ENCODE measurements at places on chromosomes 5 and 9.

- DNase-seq: no peak
Observed at GRCh38 chr9:116661037-116661954, 25.8 kb upstream of the TRIM32 start.

DNA sequence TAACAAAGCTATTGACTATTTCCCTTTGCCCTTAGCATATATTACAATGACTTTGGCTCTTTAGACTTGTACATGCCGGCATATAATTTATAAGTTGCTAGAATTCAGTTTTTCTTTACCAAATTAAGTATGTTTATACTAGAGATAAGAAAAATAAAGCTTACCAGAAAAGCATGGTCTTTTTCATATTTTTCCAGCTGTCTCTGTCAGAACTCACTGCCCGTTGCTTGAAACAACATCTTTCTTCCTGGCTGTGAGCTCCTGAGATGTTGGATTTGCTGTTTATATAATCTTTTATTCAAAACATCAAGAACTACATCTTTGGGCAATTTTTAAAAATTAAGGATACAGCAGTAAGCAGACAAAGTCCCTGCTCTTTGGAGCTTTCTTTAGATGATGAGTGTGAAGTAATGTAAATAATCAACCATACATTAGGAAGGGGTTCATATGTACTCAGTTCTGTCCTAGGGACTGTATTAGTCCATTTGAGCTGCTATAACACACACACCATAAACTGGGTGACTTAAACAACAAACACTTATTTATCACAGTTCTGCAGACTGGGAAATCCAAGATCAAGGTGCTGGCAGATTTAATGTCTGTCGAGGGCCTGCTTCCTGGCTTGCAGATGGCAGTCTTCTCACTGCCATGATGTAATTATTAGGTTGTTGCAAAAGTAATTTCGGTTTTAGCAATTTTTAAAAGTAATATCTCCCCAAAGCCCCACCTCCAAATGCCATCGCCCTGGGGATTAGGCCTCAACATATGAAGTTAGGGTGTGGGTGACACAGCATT is 45.4 kb upstream of the RANBP3L start:
- DNase-seq: no peak

- DNase-seq: no peak
Observed at GRCh38 chr5:31657315-31657979, 18.5 kb downstream of the PDZD2 start.

GRCh38 chr9:110797611-110798010 is 129.0 kb downstream of the MUSK start:
- no peak for DNase-seq

DNA sequence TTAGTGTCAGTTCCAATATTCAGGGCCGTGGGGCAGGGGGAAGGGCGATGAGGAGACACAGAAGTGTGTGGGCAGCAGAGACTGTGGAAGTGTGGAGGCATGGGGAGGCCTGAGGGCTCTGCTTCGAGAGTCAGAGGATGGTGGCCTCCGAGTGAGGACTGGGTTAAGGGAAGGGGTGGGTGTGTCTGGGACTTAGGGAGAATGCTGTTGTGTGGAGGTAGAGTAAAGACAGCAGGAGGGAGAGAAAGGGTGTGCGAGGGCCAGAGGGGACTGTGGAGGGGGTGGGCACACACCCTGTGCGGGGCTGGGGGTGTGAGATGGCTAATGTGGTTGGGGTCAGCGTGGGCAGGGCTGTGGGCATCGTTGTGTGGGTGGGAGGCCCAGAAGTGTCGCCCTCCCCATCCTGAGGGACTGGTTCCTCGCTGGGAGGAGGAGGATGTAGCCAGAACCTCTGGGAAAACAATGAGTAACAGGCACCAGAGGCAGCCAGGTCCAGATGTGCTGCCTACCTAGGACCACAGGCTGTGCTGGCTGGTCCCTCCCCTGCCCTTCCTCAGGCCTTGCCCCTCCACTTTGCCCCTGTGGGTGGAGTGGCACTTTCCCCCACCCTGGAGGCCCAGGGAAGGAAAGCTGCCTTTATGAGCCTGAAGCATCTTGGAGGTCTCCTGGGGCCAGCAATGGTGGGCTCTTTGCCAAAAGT is 4.2 kb downstream of the USP20 start:
- DNase-seq: no peak

DNA sequence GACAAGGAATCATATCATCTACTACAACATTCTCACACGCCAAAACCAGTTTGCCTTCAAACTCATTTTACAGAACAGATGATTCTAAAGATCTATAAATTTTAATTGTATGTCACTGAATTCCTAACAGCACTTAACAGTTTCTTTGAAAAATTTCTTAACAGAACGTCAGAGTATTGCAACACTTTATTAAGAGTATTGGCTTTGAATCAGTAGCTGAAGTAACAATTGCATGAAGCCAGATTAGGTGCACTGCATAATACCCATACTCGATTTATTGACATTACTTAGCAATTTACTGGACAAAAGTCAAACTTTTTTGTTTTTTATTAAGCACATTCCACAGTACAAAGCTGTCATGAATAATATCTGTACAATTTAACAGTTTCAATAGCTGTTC is 75.8 kb downstream of the SMIM23 start:
- no peak for DNase-seq

DNA sequence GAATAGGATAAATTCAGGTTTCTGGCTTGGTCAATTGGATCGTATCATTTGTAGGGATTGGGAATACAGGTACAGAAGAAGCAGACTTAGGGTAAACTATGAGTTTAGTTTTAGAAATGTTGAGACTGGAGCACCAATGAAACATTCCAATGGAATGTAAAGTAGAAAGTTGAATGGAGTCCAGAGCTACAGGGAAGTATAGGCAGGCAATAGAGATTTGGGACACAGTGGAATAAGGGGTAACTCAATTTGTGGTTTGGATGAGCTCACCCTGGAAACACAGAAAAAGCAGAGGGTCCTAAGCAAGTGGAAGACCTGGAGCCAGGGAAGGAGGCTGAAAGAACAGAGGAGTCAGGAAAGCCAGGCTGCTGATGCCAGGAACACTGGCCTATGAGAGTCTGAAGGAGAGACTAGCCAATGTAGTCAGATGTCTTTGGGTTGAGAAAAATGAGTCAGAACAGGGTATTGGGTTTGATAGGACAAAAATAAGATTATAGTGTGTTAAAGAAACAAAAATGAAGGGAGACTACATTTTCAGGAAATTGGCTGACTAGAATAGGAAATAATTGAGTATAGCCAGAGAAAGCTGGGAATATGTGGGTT is 72.8 kb downstream of the STARD4 start:
- DNase-seq: no peak

DNA sequence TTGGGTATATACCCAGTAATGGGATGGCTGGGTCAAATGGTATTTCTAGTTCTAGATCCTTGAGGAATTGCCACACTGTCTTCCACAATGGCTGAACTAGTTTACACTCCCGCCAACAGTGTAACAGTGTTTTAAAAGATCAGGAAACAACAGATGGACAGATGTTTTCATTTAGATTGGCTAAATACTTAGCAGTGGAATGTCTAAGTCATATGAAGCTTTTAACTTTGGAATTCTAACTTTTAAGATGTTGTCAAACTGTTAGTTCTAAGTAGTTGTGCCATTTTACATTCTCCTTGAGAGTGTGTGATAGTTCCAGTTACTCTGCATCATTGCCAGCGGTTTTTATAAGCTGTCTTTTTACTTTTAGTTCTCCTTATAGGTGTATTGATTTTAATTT is 688.8 kb downstream of the SEMA5A start:
- DNase-seq: no peak

DNA sequence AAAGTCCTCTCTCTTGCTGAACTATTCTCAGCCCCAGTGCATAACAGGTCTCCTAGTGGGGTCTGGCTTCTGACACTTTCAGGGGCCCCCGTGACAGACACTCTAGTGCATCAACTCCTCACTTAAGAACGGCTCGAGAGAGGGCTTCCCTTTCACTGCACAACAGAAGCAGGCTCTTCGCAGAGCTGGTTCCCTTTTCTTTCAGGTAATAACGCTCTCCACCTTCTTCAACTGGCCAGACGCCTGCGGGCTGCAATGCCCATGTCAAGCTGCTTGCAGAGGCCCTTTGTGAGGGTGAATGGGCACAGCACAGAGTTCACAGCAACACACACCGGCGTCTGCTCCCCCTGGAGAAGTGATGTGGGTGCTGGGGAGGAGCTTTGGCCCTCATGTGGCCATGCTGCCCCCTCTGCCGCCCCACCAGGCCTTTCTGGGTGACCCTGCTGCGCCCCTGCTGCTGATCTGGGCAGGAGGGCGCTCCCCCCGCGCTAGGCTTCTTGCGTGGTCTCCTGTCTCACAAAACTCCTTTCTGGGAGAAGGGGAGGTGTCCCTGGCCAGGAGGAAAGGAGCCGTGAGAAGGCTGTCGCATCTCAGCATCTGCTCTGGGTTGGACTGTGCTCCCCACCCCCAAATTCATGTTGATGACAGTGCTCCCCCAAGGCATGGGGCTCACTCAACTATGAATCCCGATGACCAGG is 2.4 kb downstream of the MRPL36 start:
- no peak for DNase-seq

DNA sequence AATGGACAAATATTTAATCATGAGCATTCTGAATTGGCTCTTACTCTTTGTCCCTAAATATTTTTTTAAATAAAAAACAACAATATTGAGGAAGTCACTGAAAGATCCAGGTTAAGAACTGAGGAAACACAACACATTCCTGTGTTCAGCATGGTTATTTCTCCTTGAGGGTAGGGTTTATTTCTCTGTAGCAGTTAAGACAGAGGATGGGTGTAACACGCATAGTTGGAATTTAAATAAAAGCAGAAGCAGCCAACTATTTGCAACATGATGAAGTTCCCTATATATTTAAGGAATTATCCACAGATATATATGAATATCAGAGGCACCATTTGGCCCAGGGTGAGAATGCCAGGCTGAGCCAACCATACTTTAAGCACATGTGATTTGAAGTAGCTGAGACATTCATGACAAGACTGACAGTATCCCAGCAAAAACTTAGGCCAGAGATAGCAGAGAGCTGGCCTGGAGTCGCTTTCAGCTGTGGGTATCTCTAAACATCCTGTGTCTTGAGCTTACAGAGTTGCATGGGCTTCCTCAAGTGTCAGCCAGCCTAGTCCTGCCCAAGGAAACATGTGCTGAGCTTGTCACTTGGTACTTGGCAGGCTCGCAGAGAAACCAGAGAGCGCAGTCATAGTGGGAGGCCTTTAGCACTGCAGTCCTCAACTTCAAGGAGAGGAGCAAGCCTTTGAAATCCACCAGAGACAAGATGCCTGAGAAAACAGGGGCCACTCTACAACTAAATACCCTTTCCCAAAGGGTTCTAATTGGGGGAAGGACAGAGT is 43.6 kb downstream of the SEMA5A start:
- DNase-seq: no peak

- no peak for DNase-seq
Observed at GRCh38 chr9:4579001-4579400, 83.1 kb upstream of the PLPP6 start.
